ENCODE measurements at places on chromosomes 2 and 18.
A peak's percentile ranks its signal among the peaks of the same experiment; 100 is the strongest.

GRCh38 chr18:58896268-58896667 lies 31.6 kb downstream of the ZNF532 start:
- peaks cover 9% of the 10 kb centered on the region for H3K4me1 ChIP-seq
- DNase-seq, result no peak
- H3K36me3 ChIP-seq, result peaks cover 25% of the 10 kb centered on the region
- H3K4me3 ChIP-seq, result no peak overlapping the region
- H3K27ac ChIP-seq, result no peak overlapping the region
- no peaks in the 10 kb centered on the region for H3K27me3 ChIP-seq

DNA sequence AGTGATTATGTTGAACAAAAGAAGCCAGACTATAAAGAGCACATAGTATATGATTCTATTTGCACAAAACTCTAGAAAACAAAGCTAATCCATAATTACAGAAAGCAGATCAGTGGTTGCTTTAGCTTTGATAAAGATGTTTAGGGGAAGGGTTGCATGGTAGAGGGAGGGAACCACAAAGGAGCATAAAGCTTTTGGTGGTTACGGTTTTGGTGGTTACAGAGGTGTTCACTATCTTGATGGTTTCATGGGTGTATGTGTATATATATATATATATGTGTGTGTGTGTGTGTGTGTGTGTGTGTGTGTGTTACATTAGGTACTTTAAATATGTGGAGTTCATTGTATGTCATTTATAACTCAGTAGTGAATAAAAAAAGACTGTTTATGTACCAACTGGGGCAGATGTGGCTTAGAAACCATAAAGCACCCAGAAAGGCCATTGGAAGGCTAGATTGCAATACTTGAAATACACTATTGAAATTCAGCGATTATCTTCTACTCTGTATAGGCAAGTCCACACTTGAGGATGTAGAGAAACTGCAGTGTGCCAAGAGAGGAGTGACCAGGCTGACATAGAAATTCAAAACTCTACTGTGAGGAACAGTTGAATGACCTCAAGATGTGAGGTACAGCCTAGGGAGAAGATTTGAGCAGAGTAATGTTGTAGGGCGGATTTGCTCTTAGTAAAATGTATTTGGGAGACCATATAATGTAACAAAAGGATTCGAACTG lies 60.6 kb downstream of the CAB39 start:
- DNase-seq, result no peak
- H3K4me3 ChIP-seq, result no peak overlapping the region
- H3K27ac ChIP-seq, result no peak overlapping the region
- H3K4me1 ChIP-seq, result no peaks in the 10 kb centered on the region
- no peaks in the 10 kb centered on the region for H3K27me3 ChIP-seq

- no peaks in the 10 kb centered on the region for H3K27me3 ChIP-seq
- no peak overlapping the region for H3K4me3 ChIP-seq
- DNase-seq, result no peak
- H3K36me3 ChIP-seq, result no peaks in the 10 kb centered on the region
- no peak overlapping the region for H3K27ac ChIP-seq
- no peaks in the 10 kb centered on the region for H3K4me1 ChIP-seq
These were observed 174.3 kb downstream of the C1D start for GRCh38 chr2:67888351-67889005.

DNA sequence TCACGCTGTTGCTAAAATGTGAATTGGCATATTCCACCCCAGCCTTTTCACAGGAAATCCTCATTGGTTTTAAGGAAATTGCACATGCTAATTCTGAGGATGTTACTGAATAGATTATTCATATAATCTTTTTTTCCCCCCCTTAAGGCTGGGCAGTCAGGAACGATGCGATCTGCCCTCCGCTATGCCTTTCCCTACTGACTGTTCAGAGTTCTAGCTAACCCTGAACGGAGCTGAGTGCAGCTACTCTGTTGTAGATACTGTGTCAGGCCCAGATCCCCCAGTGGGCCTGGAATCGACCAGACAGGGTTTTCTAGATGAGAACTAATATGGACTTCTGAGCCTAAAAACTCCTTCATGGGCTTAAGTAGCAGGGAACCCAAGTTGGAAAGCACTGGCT lies 192.2 kb downstream of the TCF4 start:
- H3K4me3 ChIP-seq, result no peak overlapping the region
- no peaks in the 10 kb centered on the region for H3K27me3 ChIP-seq
- no peak for DNase-seq
- peaks cover 7% of the 10 kb centered on the region for H3K4me1 ChIP-seq
- no peaks in the 10 kb centered on the region for H3K36me3 ChIP-seq

GRCh38 chr2:166957686-166958085 lies 69.4 kb downstream of the XIRP2 start:
- no peaks in the 10 kb centered on the region for H3K36me3 ChIP-seq
- H3K27ac ChIP-seq, result no peak overlapping the region
- no peak overlapping the region for H3K4me3 ChIP-seq
- no peak for DNase-seq
- H3K27me3 ChIP-seq, result no peaks in the 10 kb centered on the region

- H3K4me3 ChIP-seq, result no peak overlapping the region
- H3K4me1 ChIP-seq, result no peaks in the 10 kb centered on the region
- H3K27ac ChIP-seq, result no peak overlapping the region
These were observed 58.5 kb downstream of the FAM228A start for GRCh38 chr2:24233321-24233720.

GRCh38 chr18:48673853-48674721 lies 135.3 kb downstream of the CTIF start:
- H3K27me3 ChIP-seq, result no peaks in the 10 kb centered on the region
- H3K27ac ChIP-seq, result no peak overlapping the region
- peaks cover 11% of the 10 kb centered on the region for H3K36me3 ChIP-seq
- no peak overlapping the region for H3K4me3 ChIP-seq

DNA sequence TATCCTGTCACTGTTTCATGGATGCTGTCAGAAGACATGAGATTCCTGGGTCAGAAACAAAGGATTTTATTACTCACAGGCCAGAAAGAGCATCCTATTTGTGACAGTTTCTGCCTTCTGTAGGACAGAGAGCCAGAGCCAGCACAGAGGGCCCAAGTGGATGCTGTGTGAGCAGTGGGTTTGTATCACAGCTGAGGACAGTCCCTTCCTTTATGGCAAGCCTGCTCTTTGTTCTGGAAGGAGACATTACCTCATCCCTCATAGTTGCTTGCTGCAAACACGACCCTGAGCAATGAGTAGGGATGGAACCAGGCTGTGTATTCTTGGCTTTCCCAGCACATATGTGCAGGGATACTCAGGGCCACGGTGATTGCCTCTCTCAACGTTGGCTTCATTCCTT lies 41.6 kb downstream of the ARHGEF4 start:
- H3K4me1 ChIP-seq, result no peaks in the 10 kb centered on the region
- peaks cover 16% of the 10 kb centered on the region for H3K36me3 ChIP-seq
- H3K4me3 ChIP-seq, result no peak overlapping the region
- no peak for DNase-seq

DNA sequence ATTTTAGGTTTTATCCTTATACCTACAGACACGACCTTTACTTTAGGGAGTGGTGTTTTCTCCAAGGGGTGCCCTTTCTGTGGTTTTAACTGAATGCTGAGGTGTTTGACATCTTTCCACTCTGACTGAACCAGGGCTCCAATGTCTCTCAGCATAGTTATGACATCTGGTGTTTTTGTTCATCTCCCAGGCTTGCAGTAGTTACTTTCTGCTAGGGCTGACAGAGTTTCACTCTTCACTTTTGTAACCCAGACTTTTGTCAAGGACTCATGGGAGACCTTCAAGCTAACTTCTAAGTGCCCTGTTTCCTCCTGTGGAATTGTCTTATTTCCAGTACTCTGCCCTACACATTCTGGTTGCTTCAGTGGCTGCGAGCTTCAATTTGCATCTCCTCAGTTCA lies 103.1 kb downstream of the CCDC85A start:
- H3K27ac ChIP-seq, result no peak overlapping the region
- H3K4me3 ChIP-seq, result no peak overlapping the region
- DNase-seq, result no peak

DNA sequence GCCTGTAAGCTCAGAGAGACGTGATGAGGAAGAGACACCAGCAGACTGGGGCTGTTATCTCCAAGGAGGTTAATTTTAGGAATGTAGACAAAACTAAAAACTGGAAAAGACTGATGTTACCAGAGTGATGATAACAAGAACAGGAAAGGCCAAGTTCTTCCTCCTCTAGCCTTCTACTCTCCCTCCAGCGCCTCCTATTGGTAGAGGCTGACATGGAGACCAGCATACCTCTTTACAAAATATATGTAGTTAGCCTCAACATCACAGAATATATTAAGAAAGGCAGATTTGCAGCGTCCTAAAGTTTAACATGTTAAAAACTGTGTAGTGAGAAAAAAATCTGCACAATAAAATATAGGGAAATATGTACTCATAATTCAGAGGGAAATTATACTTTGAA lies 66.0 kb downstream of the TCF4 start:
- no peak overlapping the region for H3K4me3 ChIP-seq
- peak; percentile 62 for DNase-seq
- H3K27ac ChIP-seq, result no peak overlapping the region
- H3K27me3 ChIP-seq, result no peaks in the 10 kb centered on the region

DNA sequence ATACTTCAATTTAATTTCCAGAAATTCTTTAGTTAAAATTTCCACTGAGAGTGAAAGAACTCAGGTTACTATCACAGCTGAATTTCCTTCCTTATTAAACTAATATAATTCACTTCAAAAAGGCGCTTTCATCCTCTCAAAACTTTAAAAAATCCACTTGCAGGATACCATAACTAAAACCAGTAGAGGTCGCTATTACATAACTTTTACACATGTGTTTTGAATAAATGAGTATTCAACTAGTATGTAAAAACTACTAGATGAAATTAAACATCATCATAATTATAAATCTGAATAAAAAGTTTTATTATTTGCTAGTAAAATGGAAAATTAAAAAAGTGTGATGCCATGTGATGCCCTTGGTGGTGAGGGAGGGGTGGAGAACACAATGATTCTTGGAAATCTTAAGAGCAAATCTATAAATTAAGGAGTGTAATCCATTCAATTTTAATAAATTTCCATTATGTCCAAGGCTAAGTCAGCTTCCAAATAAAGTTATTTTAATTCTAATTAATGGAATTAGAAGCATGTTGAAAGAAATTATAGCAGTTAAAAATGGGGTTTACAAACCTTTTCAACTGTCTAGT lies 61.4 kb downstream of the SOS1 start:
- H3K27ac ChIP-seq, result no peak overlapping the region
- no peaks in the 10 kb centered on the region for H3K4me1 ChIP-seq
- H3K36me3 ChIP-seq, result peaks cover 12% of the 10 kb centered on the region
- no peak for DNase-seq

GRCh38 chr2:10581021-10581420 lies 108.8 kb downstream of the NOL10 start:
- H3K27ac ChIP-seq, result no peak overlapping the region
- H3K4me3 ChIP-seq, result no peak overlapping the region
- no peaks in the 10 kb centered on the region for H3K27me3 ChIP-seq
- peaks cover 8% of the 10 kb centered on the region for H3K36me3 ChIP-seq
- H3K4me1 ChIP-seq, result no peaks in the 10 kb centered on the region

DNA sequence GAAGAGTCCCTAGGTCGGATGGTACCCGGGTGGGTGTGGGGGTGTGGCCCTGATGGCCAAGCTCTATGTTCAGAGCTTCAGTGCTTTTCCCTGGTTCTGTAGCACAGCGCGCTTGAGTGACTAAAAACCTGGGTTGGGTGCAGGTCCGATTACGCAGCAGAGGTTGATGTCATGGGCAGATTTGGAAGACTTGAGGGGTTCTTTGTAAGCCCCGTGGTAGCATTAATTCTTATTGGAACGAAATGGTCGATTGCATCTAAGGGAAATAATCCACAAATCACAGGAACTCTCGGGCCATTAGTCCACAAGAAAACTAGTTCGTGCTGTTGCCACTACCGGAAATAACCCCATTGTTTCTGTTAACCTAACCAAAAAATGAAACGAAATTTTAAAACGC lies 9.0 kb downstream of the HOXD8 start:
- no peaks in the 10 kb centered on the region for H3K36me3 ChIP-seq
- no peaks in the 10 kb centered on the region for H3K4me1 ChIP-seq
- no peak overlapping the region for H3K27ac ChIP-seq
- peaks cover 89% of the 10 kb centered on the region for H3K27me3 ChIP-seq
- H3K4me3 ChIP-seq, result no peak overlapping the region

DNA sequence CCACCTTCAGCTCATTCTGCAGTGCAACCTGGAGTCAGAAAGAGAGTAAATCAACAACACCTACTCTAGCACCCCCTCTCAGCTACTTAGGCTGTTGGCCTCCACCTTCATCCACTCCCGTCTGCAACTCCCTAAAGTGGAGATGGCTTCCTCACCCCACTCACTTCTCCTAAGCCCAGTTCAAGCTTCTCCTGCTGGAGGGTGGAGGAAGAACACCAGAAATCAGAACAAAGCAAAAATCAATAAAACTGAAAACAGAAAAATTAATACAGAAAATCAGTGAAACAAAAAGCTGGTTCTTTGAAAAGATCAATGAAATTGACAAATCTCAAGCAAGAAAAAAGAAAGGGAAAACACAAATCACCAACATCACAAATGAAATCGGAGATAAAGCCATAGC lies 191.7 kb downstream of the ANAPC1 start:
- H3K27ac ChIP-seq, result no peak overlapping the region
- no peak for DNase-seq
- H3K4me3 ChIP-seq, result no peak overlapping the region
- H3K27me3 ChIP-seq, result no peaks in the 10 kb centered on the region
- no peaks in the 10 kb centered on the region for H3K4me1 ChIP-seq

DNA sequence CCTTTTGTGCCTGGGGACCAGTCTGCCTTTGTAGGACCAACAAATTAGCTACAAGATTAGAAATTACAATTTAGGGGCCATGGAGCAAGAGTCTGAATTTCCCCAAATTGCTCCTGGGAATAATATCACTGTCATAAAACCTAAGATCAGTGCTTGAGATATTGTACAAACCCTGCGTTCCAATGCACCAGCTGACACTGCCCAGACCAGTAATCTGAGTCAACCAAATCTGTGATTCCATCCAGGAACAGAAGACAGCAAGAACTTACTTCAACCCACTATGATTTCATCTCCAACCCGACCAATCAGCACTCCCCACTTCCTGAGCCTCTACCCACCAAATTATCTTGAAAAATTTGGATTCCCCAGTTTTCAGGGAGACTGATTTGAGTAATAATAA lies 1305.0 kb upstream of the NRXN1 start:
- H3K27me3 ChIP-seq, result no peaks in the 10 kb centered on the region
- DNase-seq, result no peak
- peak overlapping the region; percentile 68 for H3K27ac ChIP-seq
- H3K36me3 ChIP-seq, result no peaks in the 10 kb centered on the region
- H3K4me3 ChIP-seq, result no peak overlapping the region

DNA sequence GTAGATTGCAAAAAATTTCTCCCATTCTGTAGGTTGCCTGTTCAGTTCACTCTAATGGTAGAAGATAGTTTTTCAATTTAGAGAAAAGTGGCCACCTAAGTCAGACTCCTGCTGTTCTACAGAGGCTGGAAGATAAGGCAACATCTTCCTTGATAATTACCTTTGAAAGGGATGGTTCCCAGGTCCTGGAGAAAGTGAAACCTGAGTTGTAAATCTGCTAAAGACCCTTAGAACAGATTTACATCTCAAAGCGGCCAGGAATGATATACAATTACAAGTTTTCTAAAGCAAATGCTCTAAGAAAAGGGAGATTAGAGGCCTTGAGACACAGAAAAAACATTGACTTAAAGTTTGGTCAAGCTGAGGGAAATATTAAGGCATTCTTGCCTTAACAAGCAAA lies 1350.2 kb upstream of the FAM98A start:
- no peak overlapping the region for H3K4me3 ChIP-seq
- H3K4me1 ChIP-seq, result no peaks in the 10 kb centered on the region
- H3K36me3 ChIP-seq, result peaks cover 2% of the 10 kb centered on the region
- H3K27ac ChIP-seq, result no peak overlapping the region
- no peaks in the 10 kb centered on the region for H3K27me3 ChIP-seq
- DNase-seq, result no peak

- no peak overlapping the region for H3K4me3 ChIP-seq
- H3K27ac ChIP-seq, result no peak overlapping the region
- H3K36me3 ChIP-seq, result 0 out of 3 replicates have a peak, but pooled peaks cover 4% of the 10 kb centered on the region
- no peaks in the 10 kb centered on the region for H3K4me1 ChIP-seq
- no peak for DNase-seq
These were observed 92.5 kb upstream of the MAP2 start for GRCh38 chr2:209331291-209331844.
